Brain microvascular endothelial cell (primary cell): ENCODE measurements at places on chromosomes 2 and 18.

DNA sequence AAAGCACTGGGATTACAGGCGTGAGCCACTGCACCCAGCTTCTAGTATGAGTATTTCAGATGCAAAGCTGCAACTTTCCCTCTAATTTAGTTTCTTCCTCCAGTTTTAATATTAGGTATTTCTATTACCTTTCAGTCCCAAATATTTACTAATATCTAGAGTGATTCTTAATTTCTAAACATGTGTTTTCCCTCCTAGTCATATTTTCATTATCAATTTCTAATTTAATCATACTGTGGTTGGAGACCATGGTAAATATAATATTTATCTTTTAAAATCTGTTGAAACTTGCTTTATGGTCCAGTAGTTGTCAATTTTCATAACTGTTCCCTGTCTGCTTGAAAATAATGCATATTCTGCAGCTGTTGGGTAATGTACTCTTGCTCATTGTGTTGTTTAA is 245.9 kb upstream of the REV1 start:
- DNase-seq: no peak

DNA sequence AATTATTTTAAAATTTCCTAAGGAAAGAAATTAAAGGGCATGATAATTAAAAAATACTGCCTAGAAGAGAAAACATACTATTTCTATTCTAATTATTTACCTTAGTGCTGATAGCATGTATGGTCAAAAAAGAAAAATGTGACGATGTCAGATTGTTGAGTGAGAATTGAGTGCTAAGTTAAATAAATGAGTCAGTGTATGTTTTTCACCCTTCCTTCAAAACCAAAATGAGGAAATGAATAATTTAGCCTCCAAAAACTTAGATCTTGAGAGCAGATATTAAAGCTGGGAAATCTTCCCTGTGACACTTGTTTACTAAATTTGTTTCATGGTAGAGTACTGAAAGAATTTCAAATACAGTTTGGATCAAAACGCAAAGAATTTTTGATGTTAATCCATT is 58.6 kb upstream of the NYAP2 start:
- DNase-seq: no peak

- no peak for DNase-seq
These were observed 59.5 kb downstream of the SH3RF3 start for GRCh38 chr2:109188496-109188890.

DNA sequence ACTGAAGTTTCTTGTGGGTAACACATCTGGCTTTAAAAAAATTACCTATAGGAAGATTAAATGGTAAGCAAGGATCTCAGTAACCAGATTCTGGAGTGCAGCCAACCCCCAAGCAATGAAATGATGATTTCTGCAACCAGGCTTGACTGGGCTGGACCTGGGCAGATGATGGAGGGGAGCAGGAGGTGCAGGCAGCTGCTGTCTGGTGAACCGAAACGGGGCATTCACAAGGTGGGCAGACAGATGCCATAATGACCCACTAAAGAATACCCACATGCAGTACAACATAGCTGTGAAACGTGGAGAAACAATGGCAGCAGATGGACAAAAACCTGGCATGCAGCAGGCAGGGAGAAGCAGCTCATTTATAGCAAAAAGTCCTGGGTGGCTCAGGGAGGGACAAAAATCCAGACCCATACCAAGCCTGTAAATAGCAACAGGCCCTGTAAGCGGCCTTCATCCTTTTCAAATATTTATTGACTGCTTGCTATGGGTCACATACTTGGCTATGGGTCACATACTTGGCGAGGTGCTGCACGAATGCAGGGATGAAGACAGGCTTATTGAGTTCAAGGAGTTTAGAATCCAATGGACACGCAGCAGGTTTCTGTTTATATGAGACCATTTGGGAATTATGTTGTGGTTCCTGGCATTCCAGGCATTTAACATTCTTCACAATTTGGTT is 244.7 kb downstream of the HRH4 start:
- DNase-seq: no peak

DNA sequence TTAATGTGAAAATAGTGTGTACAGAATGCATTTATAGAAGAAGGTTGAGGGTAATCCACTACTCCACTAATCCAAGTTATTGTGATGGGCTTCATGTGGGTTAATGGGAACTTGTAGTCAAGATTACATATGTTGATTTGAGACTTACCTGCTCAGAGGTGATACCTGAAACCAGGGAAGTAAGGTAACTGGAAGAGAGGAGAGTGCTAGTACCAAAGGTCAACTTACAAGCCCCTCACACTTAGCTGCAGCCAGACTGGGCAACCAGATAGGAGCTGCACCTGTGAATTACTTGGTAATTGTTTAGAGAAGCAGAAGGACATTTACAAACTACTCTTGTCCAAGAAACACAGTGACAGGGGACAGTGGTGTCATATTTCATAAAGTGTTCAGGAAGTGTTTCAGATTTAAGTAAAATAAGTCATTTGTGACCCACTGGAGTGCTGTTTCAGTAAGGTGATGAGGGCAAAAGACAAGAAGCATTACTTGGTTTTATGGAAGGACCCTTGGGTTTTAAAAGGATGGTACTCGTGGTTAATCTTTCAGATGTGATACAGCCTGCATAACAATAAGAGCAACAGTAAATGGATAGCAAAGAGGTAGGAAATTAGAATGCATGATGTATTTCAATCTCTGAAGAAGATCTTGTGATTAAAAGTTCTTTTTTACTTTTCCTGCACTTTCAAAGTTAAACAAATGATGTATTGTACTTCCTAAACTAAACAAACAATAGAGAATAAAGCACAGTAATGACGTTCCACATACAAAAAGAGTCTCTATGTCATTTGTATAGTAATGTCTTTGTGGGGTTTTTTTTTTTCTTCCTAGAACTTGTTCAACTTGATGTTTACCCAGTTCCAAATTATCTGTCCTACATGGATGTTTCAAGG is 189.3 kb downstream of the PHLPP1 start:
- DNase-seq: no peak

- DNase-seq: peak; percentile 77
These were observed 52.6 kb downstream of the CD28 start for GRCh38 chr2:203758841-203759689.

- no peak for DNase-seq
These were observed 93.6 kb downstream of the ZFP36L2 start for GRCh38 chr2:43132683-43133301.

- DNase-seq: no peak
These were observed 18.6 kb downstream of the THNSL2 start for GRCh38 chr2:88188748-88189147.

- no peak for DNase-seq
These were observed 5.4 kb upstream of the YIPF4 start for GRCh38 chr2:32272279-32272678.

GRCh38 chr2:33497221-33497650 is 20.8 kb downstream of the RASGRP3 start:
- no peak for DNase-seq

- DNase-seq: no peak
These were observed 2.0 kb downstream of the MAP3K20 start for GRCh38 chr2:173077506-173078177.

DNA sequence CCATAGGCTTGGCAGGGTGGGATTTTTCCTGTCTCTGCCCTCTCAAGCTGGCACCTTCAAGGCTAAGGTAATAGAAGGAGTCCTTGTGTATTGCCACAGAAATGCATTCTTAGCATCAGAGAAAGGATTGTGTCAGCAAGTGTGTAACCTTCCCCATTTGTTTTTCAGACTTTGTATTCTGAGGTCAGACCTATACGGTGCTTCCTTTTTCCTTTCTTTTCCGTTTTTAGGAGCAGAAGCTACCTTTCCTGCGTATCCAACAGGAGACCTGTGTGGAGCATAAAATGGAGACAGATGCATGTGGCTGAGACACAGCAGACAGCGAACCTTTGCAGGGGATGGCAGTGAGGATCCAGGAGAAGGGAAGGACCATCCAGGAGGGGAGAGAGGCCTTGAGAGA is 46.6 kb downstream of the ARL5A start:
- no peak for DNase-seq

- DNase-seq: no peak
These were observed 48.7 kb upstream of the CD226 start for GRCh38 chr18:69996417-69996816.

DNA sequence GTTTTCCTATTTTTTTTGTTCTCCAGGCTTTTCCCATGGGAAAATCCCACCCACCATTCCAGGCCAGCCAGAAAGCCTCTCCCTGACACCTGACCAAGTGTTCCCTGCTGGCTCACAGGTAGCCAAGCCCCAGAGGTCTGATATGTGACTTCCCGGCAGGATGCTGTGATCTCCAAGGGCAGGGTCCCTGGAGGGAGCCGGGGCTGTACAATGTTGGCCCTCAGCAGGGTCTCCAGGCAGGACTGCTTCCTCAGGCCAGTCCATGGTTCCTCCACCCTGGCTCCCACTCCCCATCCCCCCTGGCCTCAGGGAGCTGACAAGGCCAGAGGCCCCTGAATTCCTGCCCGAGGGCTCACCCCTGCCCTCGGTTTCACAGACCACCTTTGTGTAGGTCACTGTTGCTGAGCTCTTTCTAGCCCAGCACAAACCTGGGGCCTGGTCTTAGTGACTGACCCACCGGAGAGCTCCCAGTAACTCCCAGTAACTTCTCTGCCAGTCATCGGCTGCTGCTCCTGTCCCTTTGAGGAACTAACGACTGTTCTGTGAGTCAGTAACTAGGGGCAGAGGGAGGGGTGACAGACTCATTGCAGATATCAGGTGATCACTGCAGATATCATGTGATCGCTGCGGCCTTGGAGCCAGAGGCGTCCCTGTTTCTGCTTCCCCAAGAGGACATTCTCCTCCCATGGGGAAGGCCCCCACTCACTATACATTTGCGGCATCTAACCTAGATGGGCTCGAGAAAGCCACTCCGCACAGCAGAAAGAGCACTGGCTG is 38.7 kb downstream of the SDC1 start:
- DNase-seq: peak; percentile 69

DNA sequence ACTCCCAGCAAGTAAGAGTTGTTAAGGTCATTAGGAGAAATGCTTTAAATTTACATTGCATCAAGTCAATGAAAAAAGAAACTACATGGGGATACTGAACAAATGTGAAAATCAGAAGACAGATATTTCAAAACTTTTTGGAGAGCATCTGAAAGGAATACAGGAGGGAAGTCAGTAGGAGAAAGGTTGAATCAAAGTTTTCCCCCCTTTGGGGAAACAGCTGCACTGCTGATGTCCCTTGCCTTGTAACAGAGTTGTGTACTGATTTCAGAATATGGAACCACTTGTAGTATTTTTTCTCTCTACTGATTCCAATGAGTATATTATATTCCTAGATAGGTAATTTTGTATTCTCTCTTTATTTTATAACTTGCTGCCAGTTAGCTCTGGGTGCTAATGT is 592.5 kb upstream of the ZEB2 start:
- DNase-seq: no peak

- no peak for DNase-seq
These were observed 285.0 kb upstream of the KCNH7 start for GRCh38 chr2:163123526-163123925.

GRCh38 chr18:49733321-49733720 is 80.0 kb downstream of the ACAA2 start:
- DNase-seq: no peak

DNA sequence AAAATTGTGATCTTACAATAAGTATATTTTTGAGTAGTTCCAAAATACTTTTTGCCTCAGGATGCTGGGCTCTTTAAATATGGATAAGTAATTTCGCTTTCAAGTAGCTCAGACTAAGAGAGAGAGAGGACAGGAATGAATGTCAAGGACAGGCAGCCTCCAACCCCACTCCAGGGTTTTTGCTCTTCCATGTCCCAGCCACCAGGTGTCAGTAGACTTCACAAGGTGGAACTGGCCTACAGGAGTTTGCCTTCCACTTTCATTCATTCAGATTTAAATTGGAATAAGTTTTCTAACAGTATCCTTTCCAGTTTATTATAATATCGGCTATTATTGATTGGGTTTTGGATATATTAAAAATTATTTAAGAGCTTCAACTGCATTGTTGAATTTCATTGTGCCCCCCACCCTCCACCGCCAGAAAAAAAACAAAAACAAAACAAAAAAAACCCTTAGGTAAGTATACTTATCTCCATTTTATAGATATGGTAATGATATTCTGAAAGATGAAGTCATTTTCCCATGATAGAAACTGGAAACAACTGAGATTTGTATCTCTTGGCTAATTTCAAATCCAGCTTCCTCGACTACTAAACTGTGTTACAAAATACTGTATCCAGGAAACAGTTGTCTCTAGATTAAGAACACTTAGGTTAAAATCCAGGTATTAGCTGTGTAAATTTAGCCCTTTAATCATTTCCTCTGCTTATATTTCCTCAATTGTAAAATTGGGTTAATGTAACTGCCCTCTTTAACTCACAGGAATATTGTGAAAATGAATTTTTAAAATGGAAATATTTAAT is 793.1 kb downstream of the ERBB4 start:
- peak; percentile 65 for DNase-seq

DNA sequence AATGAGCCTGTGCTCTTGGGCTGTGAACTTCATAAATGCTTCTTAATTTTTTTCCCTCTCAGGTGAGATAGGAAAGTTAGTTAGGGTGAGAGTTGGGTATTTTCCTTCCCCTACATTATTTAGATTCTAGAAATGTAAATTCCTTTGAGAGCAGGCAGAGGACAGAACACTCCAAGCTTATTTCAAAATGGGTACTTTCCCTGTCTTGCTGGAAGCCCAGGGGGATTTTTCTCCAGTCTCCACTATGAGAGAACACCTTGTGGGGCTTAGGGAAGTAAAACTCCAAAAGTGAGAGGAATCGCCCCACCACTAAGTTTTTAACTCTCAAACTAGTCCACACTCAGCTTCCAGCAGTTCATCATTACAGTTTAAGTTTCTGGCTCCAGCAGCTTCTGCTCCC is 253.2 kb upstream of the CTAGE1 start:
- DNase-seq: no peak

DNA sequence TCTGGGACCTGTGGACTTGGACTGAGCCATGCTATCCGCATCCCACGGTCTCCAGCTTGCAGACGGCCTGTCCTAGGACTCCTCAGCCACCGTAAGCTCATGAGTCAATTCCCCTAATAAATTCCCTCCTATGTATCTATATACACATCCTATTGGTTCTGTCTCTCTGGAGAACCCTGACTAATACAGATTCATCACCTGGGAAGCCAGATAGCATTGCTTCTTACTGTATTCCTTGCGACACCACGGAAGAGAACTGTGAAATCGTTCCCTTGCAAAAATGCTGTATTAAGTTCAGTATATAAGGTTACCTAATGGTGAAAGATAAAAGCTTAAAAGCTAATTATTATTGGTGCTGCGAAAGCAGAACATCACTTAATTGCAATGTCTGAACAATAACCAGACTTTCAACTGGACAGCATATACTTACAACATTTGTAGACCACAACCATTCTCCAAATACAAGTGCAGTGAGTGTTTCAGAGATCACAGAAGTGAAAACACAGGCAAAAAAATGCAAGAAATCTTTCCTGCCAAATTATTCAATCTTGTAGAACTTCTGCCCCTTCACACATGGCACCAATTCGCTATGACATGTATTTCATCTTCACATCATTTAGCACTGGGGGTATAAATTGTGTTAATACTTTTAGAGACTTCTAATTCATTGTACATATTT is 352.9 kb downstream of the TXNL1 start:
- no peak for DNase-seq

DNA sequence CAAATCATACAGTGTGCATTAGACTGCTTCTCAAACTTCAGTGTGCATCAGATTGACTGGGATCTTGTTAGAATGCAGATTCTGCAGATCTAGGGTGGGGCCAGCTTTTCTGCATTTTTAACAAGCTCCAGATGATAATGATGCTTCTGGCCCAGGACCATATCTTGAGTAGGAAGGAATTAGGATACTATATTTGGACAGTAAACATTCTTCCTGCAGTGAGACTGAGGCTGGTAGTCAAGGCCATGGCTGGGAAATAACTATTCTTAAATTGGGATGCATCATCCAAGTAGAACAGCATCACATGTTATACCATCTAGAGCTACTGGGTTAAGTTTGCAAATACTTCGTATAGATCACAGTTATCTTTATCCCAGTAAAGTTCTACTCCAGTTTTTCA is 28.4 kb upstream of the ARMC9 start:
- DNase-seq: no peak
